ENCODE measurements at places on chromosomes 7 and 10.

DNA sequence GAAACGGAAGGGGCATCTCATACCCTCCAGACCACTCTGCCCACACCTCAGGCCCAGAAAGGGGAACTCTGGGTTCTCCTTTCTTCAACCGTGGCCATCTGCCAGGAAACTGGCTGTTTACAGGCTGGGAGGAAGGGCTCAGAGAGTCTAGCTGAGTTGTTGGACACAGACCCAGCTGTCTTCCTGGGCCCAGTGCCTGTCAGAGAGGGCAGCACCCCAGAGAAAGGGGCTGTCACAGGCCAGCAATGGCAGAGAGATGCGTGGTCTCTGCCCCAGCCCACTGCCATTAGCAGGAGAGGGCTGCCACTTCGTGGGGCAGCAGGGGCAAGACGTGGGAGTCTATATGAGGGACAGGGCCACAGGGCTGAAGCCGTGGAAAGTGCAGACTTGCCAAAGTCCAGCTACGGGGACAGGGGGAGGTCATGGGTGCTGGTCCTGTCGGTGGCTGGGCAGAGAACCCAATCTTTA, 11.0 kb downstream of the GRID1 start:
- no peak for DNase-seq

DNA sequence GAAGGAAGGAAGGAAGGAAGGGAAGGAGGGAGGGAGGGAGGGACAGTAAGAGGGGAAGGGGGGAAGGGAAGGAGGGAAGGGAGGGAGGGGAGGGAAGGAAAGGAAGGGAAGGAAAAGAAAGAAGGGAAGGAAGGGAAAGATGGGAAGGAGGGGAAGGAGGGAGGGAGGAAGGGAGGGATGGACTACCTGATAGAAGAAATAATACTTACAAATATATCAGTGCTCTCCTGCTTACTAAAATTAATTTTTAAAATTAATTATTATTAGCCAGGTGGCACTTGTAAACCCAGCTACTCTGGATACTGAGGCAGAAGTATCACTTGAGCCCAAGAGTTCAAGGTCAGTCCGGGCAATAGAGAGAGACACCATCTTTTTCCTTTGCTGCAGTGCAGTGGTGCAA, 18.5 kb downstream of the ZC3HC1 start:
- no peak for DNase-seq

DNA sequence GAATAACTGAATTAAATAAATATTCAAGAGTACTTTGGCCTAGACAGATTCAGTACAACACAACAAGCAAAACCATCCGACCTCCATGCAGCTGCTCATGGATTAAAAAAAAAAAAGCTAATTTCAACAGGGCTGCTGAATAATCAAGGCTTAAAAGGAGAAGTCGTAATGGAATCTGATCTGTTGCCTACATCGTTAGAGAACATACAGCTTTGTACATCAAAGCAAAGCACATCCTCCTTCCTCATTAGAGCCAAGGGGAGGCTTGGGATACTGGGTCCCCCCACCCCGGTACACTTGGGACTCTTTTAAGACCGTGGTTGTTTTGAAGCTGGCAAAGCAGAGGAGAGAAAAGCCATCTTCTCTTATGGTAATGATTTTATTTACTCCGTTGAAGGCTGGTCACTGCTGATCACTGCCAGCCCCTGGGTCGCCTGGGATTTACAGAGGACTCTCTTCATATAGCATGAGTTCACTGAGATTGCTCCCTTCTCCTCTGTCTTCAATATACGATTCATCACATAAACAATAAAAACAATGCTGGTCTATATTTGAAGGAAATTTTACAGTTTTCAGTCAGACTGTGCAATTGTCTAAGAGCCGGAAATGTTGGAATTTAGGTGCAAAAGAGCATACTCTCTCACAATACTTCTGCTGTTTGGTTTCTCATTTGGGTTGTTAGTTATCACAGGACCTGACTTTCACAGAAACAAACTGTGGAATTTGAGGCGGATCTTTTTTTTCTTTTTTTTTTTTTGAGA, 148.8 kb downstream of the FAM107B start:
- DNase-seq, result no peak

- no peak for DNase-seq
Observed at GRCh38 chr7:7909376-7909775, 59.2 kb upstream of the GLCCI1 start.

GRCh38 chr10:119320981-119321380, 113.6 kb downstream of the GRK5 start:
- no peak for DNase-seq

- DNase-seq, result no peak
Observed at GRCh38 chr10:89164080-89164479, 43.0 kb downstream of the CH25H start.

DNA sequence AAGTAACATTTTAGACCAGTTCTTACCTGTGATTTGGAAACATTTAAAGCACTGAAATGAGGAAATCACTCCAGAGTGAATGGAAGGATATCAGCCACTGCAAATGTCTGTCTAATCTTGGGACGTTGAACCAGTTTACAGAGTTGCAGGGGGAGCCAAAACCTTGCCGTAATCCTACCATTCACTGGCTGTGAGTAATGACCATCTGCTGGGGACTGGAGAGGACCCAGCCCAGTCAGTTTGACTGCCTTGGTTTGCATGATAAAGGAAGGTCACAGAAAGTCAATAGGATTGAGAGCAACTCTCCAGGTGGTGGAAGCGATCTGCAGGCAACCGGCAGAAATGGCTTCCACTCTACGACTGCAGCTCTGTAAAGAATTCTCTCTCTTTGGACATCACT, 167.2 kb downstream of the AKR1D1 start:
- DNase-seq, result no peak

DNA sequence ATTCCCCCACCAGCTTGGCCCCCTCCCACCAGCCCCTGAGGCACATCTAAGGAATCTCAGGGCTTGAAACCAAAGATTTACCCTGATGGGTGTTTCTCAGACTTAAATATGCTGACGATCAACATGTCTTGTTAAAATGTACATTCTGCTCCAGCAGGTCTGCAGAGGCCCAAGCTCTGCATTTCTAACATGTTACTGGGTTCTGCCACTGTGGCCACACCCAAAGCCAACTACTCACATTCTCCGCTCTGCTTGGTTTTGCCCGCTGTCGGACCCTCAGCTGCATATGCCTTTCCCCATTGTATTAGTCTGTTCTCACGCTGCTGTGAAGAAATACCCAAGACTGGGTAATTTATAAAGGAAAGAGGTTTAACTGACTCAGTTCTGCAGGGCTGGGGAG, 8.9 kb downstream of the PIP4K2A start:
- no peak for DNase-seq

DNA sequence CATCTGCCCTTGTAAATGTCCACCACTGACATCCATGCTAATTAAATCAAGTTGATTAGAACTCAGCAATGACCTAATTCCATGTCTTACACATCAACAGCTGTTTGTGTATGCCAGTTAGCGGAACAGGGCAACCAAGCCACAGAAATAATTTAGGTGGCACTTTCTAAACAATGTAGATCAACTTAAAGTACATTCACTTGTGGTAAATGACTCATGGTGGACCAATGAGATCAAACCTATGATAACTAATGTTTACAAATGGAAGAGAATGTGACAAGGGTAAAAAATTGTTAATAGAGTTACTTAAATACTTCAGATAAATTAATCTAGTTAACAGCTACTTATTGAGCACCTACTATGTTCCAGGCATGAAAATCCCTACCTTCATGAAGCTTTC, 63.1 kb upstream of the ICA1 start:
- no peak for DNase-seq

DNA sequence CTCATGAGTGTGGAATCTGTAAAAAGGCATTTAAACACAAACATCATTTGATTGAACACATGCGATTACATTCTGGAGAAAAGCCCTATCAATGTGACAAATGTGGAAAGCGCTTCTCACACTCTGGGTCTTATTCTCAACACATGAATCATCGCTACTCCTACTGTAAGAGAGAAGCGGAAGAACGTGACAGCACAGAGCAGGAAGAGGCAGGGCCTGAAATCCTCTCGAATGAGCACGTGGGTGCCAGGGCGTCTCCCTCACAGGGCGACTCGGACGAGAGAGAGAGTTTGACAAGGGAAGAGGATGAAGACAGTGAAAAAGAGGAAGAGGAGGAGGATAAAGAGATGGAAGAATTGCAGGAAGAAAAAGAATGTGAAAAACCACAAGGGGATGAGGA, 207.7 kb downstream of the ZEB1 start:
- DNase-seq, result no peak

GRCh38 chr7:44163591-44163990, 22.5 kb upstream of the MYL7 start:
- no peak for DNase-seq

GRCh38 chr7:35992436-35992835, 160.6 kb upstream of the EEPD1 start:
- DNase-seq, result no peak

- DNase-seq, result no peak
Observed at GRCh38 chr7:68321076-68321639, 1277.1 kb upstream of the AUTS2 start.

- DNase-seq, result no peak
Observed at GRCh38 chr7:108124820-108125219, 5.3 kb downstream of the LAMB4 start.

All from CD4-positive, alpha-beta T cell treated with Interleukin-17A for 4 hours (primary cell).